ENCODE measurements at places on chromosomes 2 and 18.

GRCh38 chr2:120586507-120587278, 149.0 kb upstream of the GLI2 start:
- DNase-seq: no peak

DNA sequence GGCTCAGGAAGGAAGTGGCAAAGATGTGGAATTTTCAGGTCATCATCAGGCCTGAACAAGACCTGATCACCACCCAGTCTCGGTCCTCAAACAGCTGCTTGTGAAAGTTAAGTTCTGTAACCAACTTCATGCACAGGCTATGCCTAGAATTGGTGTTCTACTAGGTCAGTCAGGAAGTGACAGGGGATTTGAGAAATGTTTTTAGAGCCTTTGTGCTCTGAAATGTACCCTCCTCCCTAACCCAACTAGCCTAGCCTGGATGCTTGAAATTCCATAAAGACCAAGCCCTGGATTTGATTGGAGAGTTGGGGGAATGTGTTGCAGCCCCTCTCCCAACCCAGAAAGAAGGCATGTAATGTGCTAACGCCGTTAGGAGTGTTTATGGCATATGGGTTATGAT, 63.3 kb downstream of the TGOLN2 start:
- no peak for DNase-seq

DNA sequence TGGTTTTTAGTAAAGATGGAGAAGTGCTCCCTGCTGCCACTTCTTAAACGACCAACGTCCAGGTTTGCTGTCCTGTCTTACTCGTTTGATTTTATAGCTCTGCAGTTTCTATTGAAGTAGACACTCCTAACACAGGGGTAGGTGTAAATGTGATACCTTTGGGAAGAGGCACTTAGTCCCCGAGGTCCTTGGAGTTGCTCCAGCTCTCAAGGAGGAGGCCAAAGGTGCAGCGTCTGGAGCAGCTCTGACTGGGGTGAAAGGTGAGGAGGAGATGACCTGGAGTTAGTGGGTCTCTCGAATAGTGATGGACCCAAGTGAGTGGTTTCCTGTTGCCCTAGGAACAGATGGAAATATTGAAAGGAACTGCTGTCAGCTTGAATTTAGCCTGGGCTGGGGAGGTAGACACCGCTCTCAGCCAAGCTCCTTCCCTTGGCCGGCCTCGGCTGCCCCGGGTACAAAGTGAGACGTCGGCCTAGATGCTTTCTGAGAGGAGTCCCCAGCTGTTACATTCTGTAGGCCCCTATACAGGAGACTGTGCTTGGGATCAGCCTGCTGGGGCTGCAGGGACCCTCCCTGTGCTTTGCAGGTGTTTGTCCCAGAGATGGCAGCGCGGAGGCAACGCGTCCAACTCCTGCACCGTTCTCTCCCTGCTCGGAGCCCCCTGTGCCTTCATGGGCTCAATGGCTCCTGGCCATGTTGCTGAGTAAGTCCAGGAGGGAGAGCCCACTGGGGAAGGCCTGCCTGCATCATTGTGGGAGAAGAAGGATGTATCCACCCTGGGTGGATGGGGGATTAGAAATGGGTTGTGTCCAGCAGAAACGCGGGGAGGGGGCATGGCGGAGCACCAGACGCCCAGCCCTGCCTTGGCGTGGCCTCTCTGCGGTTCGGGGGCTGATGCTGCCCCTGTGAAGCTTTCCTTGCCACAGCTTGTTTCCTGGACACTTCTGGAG, 5.4 kb downstream of the KHK start:
- DNase-seq: no peak

GRCh38 chr2:207320381-207321159, 154.8 kb upstream of the KLF7 start:
- no peak for DNase-seq

All from stimulated activated CD4-positive, alpha-beta T cell treated with anti-CD3 and anti-CD28 coated beads, TNF-alpha, amount 100 ng/mL, for 1 hour (primary cell).